Naive thymus-derived CD8-positive, alpha-beta T cell (primary cell): ENCODE measurements at places on chromosomes 2 and 18. TPM values are rescaled to one million over a fixed set of nuclear protein-coding genes. Genes with fewer than 3 reads are reported as not detected.

MFSD2B gene
- total RNA-seq: 0.44 TPM

COL3A1 gene
- total RNA-seq: not detected

SDC1 gene
- total RNA-seq: not detected

LHCGR gene
- not detected for total RNA-seq

SP5 gene
- total RNA-seq: not detected

ADRA2B gene
- not detected for total RNA-seq

SPHKAP gene
- total RNA-seq: not detected

TBR1 gene
- total RNA-seq: not detected

TMEM37 gene
- total RNA-seq: not detected

DSG1 gene
- not detected for total RNA-seq

CCDC74B gene
- total RNA-seq: 0.49 TPM

KCNF1 gene
- total RNA-seq: not detected

MSTN gene
- 0.13 TPM for total RNA-seq

KCNS3 gene
- total RNA-seq: not detected

AQP12A gene
- not detected for total RNA-seq

ARHGEF4 gene
- 10.2 TPM for total RNA-seq

M1AP gene
- total RNA-seq: not detected
